GM18507 (cell line): ENCODE measurements at places on chromosomes 12 and 14.

DNA sequence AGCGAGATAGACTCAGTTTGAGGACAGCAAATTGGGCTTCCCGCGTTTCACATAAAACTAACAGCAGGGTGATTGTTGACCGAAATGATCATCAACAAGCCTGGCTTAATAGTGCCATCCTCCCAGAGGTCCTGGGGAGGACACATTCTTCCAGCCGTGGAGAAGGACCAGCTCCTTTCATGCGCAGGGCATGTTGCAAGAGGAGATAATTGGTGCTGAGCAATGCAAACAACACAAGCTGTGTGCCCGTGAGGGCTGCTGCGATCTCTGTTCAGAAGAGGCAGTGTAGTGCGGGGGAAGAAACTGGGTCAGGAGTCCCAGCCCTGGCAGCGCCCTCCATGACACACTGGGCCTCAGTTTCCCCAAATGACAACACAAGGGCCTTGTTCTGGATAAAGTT lies 54.3 kb downstream of the CCDC85C start:
- no peak for DNase-seq

- DNase-seq: no peak
These were observed 210.4 kb downstream of the KIF26A start for GRCh38 chr14:104348741-104349140.

DNA sequence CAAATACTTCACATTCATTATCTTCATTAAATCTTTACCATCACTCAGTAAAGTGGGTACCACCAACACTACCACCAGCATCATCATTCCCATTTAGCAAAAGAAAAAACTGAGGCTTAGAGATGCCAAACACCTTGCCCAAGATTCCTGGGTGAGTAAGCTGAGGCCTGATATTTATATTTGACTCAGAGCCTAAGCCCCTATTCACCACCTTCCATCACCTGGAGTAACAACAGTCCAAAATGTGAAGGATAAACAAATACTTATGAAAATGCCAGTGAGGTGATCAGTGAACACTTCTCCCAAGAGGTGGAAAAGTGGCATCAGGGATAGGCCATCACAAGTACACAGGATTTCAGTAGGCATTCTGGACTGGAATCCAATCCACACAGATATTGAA lies 3.7 kb downstream of the SLC38A1 start:
- no peak for DNase-seq

- DNase-seq: no peak
These were observed 69.2 kb downstream of the RASSF3 start for GRCh38 chr12:64679487-64680001.

DNA sequence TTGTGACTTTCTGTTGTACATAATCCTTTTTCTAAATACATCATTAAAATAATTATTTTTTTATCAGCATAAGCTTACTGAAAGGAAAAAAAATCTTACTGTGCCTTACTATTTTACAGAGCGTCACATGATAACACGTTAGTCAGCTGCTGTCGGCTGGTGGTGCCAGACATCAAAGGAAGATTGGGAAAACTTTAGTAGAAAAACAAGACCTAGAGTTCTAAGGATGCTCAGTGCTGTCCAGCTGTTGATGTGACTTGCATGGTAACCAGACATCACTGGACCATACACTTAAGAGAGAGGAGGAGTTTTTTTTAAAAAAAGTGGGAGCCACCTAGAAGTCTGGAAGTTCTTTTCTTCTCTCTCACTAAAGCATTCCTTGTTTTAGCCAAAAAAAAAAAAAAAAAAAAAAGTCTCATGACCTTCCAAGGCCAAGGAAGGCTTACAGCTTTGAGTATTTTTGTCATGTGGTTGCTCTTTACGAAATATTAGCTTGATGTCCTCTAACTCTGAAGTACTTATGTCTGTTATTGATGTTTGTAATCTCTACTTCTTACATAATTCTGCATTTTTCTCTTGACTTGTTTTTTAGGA lies 4.5 kb downstream of the RASSF8 start:
- DNase-seq: no peak

DNA sequence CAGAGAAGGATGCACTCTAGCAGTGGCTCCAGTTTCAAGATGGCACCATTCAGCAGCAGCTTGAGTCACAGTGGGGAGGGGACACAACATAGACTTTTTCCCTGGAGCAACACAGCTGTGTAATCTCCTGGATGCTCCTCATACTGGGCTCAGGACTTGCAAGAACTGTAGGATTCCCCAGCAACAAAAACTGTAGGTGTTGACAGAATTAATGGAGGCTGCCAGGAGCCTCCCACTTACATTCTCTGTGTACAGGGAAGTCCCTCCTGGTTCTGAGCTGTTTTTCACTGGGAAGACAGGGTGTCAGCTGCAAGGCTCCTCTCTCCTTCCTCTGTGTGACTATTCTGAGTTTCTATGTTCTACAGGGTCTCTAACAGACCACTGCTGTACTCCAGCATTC lies 217.9 kb downstream of the KIF21A start:
- no peak for DNase-seq

GRCh38 chr14:61107869-61108493 lies 126.9 kb downstream of the SLC38A6 start:
- DNase-seq: no peak

DNA sequence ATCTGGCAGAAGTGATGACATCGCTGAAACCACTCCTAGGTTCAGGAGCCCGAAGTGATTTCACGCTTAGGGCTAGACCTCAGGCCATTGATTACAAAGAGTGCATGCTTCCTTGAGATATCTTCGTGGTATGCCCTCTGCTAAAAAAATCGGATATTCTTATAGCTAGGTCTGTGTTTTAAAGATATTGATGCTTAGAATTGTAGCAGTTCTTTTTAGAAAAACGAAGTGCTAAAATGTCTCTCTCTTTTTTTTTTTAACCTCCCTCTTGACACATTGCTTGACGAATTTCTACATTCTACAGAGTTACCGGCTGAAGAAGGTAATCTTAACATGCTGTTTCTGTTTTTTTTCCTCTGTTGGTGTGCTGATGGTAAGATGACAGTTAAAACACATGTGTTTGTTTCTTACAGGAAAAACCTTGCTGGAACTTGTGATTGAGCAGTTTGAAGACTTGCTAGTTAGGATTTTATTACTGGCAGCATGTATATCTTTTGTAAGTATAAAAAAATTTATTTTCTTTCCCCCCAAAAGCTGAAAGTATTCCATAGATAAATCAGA lies 1.3 kb downstream of the ATP2A2 start:
- no peak for DNase-seq

GRCh38 chr14:104506461-104507253 lies 72.9 kb upstream of the C14orf180 start:
- no peak for DNase-seq

GRCh38 chr14:69543341-69544115 lies 31.1 kb downstream of the CCDC177 start:
- no peak for DNase-seq

DNA sequence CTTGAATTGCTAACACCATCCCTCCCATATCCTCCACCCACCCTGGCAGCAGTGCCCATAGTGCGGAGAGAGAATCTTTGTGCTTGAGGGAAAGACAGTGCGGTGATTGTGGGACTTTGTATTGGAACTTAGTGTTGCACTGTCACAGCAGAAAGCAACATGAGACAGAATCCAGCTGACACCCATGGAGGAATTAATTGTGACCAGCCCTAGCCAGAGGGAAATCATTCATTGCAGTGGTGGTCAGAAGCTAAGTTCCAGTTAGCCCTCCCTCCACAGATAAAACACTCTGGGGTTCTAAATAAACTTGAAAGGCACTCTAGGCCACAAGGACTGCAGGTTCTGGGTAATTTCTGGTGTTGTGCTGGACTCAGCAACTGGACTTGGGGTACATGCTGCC lies 1002.6 kb downstream of the TMTC2 start:
- no peak for DNase-seq

- no peak for DNase-seq
These were observed 55.3 kb upstream of the TMCC3 start for GRCh38 chr12:94705676-94706075.

GRCh38 chr14:20617138-20618003 lies 24.1 kb downstream of the OR6S1 start:
- no peak for DNase-seq

DNA sequence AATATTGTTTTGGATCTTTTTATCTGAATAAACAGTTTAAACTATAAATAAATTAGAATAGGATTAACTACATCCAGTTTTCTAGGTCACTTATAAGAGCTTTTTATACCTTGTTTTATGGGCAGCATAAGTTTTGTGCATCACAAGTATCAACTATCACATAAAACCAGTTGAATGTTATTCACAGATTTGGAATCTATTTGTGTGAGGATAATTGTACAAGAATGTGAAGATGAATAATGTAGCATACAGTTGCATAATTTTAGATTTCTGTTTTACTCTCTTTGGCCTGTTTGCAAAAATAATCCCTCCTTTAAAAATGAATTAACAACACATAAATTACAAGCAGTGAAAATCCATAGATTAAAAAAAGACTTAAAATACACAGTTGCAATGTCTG lies 88.8 kb downstream of the SCFD1 start:
- DNase-seq: no peak

- DNase-seq: no peak
These were observed 23.7 kb downstream of the SPRING1 start for GRCh38 chr12:116714175-116714574.

DNA sequence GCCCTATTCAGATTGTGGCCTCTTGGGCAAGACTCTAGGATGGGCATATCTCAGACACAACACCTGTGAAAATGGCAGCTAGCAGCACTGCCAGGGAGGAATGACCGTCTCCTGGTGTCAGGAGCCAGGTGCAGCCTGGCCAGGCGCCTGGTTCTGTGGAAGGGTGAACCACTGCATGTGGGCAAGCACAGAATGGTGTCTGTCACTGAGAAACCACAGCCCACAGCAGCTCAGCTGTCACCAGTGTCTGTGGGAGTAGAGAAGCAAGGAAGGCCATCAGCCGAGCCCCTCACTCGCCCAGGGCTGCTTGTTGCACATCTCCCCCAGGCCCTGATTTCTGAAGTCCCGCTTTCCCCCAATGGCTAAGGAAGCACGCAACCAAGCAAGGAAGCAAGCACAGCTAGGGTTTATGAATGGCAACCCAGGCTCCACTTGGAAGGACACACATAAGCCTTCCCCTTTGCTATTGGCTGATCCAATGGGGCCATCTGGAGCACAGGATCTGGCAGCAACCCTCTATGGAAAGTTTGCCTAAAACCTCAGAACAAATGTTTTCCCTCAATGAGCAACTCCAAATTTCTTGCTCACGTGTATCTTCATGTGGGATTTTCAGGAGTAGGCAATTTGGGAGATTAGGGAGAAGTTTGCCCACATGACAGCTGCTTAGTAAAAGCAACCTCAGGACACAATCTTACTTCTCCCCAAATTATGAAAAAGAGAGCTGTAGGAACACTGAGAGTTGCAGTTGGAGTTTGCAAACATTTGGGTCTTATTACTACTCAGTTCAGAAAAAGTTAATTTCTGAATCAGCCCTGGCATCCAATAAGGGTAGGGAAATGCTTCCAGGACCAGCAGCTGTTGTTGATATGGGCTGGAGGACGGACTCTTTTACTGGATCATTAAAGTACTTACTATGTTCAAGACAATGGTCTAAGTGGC lies 44.7 kb downstream of the GPHB5 start:
- no peak for DNase-seq

- no peak for DNase-seq
These were observed 542.4 kb downstream of the DIO2 start for GRCh38 chr14:79668951-79669350.

- no peak for DNase-seq
These were observed 1125.6 kb downstream of the BCL11B start for GRCh38 chr14:98146416-98146815.

DNA sequence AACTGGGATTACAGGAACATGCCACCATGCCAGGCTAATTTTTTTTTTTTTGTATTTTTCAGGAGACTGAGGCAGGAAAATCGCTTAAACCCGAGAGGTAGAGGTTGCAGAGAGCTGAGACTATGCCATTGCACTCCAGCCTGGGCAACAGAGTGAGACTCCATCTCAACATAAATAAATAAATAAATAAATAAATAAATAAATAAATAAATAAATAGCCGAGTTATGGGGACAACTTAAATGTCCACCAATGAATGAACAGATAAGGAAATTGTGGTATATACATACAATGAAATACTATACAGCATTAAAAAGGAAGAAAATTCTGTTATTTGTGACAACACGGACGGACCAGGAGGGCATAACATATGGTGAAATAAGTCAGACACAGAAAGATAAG lies 325.7 kb downstream of the NELL2 start:
- no peak for DNase-seq

- DNase-seq: no peak
These were observed 29.3 kb downstream of the CD9 start for GRCh38 chr12:6229224-6230218.

DNA sequence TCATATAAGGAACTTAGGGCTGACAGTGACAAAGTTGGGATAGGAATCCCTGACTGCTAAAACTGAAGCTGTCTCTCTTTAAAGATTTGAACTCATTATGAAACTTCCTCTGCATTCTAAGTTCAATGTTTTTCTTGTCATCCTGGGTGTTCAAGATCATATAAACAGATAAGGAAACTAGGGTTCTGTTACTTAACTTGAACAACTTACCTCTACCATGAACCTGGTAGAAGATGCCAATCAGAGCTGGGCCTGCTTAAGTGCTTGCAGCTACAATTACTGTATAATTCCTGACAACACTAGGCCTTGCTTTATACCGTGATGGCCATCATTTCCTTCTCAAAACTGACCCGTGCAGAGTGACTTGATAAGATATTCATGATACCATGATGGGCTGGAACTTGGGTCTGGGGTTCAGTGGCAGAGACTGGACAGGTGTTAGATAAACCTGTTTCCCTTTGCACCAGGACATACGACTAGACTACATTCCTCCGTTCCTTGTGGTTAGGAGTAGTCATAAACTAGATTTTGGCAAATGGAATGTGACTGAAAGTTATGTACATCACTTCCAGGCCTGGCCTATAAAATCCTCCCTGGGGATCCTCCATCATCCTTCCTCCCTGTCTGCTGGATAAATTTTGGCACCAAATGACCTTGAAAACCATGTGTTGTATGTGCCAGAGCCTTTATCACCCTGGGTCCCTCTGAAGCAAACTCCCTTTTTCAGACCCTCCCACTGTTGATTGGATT lies 172.2 kb upstream of the PRICKLE1 start:
- DNase-seq: no peak

DNA sequence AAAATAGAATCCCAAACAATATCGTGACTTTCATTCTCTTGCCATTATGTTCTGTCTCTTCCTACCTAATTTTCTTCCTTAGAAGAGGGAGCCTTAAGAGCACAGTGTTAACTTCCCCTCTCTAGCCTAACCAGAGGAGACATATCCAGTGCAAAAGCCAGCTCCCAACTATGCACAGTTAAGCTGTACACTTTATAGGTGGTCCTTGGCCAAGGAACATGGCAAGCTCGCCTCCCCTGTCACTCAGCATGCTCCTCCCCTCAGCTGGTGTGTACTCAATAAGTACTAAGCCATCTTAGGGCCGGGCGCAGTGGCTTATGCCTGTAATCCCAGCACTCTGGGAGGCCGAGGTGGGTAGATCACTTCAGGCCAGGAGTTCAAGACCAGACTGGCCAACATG lies 255.1 kb upstream of the TMPO start:
- DNase-seq: no peak
